MCF 10A (cell line): ENCODE measurements at places on chromosomes 12 and 14.

- no peak for DNase-seq
These were observed 42.2 kb downstream of the PLXNC1 start for GRCh38 chr12:94190623-94191022.

GRCh38 chr12:47591361-47591791 is 114.5 kb downstream of the RPAP3 start:
- no peak for DNase-seq

GRCh38 chr14:94598816-94599655 is 13.2 kb upstream of the SERPINA3 start:
- DNase-seq = peak; percentile 99

GRCh38 chr14:64912261-64912660 is 2.0 kb upstream of the CHURC1 start:
- no peak for DNase-seq

GRCh38 chr12:84706374-84706773 is 206.2 kb downstream of the SLC6A15 start:
- DNase-seq = no peak

DNA sequence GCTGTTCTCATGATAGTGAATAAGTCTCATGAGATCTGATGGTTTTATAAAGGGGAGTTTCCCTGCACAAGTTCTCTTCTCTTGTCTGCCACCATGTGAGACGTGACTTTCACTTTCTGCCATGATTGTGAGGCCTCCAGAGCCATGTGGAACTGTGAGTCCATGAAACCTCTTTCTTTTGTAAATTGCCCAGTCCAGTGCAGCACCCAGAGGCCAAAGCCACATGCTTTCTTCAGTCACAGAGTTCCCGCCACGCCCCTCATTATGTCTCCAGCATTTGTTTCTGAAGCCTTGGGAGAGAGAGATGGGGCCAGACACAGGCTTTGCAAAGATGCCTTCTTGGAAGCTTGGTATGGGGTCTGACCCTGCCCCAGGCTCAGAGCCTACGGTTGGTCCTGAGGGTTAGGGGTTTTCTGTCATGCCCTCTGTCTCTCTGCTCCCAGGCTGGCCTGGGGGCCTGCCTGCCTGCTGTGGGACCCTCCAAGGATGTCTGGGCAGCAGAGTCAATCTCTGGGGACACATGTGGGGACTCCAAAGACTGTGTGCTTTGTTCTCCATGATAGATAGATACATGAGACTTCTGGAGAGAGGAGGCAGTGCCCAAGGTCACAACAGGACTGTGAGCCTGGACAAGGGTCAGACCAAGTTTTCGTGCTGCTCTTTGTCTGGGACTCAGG is 114.1 kb upstream of the PRMT8 start:
- no peak for DNase-seq

GRCh38 chr12:132345126-132345525 is 15.7 kb upstream of the GALNT9 start:
- DNase-seq = no peak

DNA sequence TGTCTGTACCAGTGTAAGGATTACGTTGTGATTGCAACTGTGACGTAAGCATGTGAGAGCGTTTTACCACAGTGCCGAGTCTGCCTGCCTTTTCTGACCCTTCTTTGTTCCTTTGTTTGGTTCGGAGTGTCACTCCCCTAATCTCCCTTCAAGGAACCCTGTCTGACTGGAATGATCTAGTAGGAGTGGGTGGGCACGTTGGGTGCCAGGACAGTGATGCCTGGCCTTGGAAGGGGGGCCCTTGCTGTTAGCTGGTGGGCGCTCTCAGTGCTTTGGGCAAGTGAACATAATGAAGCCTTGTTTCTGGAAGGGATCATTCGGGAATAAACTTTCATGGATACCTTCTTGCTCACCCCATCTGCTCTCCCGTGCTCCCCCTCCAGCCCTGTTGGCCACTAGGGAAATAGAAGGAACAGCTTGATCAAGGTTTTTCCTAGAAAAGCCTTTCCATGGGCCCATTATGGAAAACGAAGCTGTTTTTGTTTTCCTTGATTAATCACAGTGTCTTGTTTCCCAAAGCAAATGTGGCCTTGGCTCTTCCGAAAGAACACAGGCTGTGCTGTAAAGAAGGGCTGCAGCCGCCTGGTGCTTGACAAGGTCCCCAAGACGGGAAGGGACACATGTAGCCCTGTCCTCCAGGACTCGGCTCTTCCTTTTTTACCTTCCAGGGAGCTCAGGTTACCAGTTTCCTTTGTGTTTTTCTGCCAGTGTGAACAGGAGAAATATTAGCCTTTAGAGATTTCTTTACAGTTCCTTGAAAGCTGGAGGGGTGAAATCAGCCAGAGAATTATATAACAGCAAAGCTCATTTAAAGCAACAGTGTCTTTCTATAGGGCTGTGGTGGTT is 215.5 kb downstream of the CRADD start:
- no peak for DNase-seq

- no peak for DNase-seq
These were observed 17.3 kb downstream of the KITLG start for GRCh38 chr12:88562846-88563582.

DNA sequence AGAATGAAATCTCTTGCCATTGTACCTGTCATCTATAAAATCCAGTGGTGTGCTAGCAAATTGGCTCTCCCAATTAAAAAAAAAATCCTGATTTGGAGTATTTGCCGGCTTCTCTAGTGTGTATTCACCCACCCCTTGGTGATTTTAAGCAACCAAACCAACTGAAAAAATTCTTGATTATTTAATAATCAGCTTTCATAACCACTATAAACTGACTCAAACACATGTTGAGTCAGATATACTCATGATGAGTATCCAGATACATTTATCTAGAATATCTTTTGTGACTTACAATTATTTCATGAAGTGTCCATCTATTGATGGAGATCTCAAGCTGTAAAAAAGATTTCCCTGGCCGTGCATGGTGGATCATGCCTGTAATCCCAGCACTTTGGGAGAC is 205.4 kb downstream of the RASSF9 start:
- no peak for DNase-seq

- no peak for DNase-seq
These were observed 120.2 kb upstream of the DNM1L start for GRCh38 chr12:32558903-32559302.

- DNase-seq = peak; percentile 59
These were observed 7.0 kb downstream of the PYGL start for GRCh38 chr14:50937325-50937724.

- DNase-seq = peak; percentile 61
These were observed 15.1 kb downstream of the AVIL start for GRCh38 chr12:57803319-57803893.

- peak; percentile 27 for DNase-seq
These were observed 186.5 kb upstream of the LHX5 start for GRCh38 chr12:113658006-113658655.

DNA sequence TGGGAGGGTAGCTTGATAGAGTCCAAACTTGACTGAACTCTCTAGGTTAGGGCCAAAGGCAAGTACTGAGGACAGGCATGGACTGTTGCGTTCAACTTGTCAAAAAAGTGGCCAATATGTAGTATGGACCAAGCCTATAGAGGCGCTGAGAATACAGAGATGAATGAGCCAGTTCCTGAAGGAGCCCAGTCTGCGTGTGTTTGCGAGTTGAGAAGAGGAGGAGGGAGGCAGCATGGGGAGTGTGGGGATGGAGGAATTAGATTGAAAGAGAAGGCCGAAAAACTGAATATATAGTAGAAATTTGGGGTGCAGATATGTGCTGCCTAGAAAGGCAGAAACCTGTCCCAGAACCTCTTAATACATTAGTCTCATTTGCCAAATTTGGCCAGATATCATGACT is 412.4 kb downstream of the PCNX1 start:
- no peak for DNase-seq

DNA sequence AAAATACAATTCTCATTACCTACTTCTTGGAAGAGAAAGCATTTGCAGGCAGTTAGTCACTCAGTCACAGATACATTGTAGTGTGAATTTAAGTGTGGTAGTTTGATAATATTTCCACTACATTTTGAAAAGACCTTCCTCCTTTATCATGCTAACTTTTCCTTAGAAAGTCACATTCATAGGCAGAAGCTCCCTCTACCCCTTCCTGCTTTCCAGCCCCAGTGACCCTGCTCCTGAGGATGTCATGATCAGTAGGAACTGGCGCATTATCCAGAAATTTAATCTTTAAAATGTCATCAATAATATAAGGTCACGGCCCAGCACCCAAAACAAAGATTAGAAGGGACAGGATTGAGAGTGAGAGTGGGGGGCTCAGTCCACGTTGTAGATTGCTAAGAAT is 707.4 kb upstream of the STXBP6 start:
- no peak for DNase-seq

GRCh38 chr12:92971859-92972524 is 42.9 kb upstream of the EEA1 start:
- DNase-seq = peak; percentile 71

- peak; percentile 64 for DNase-seq
These were observed at the start of gene TEX22 for GRCh38 chr14:105398044-105398725. Gene TEX22, plus strand, starts transcription at chr14:105398538. Its CDS starts 803 bp downstream, at chr14:105399341.

DNA sequence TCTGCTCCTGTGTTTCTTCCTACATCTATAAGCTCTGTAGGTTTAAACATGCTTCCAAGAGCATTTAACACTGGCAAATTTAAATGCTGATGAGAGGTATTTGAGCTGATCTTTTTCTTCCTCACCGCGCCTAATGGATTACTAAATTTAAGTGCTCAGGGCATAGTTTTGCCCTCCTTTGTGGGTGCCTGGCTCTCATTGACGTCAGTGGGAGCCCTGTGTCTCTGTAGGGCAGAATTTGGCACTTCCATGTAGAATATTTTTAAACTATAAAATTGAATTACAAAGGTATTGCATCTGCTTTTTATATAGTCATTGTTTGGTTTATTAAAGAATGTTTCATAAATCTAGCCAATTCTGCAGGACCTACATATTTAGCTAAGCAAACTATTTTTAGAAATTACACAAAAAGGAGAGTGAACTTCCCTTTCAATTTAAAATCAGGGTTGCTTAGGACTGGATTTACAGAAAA is 444.8 kb downstream of the AEBP2 start:
- no peak for DNase-seq

DNA sequence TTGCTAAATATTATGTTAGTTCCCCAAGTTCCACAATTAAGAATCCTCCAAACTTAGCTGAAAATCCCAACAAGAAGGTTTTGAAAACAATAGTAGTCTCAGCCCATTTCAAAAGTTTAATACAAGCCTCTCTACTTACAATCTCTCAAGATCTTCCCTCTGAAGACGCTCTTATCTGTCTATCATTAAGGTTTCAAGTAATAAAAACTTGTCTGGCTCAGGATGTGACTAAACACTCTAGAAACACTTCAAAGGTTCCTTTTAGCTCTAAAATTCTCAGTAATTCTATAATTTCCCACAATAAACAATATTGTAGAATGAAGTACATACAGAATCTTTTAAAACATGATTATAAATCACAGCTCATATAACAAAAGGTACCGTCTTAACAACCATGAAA is 16.3 kb downstream of the YAF2 start:
- no peak for DNase-seq

DNA sequence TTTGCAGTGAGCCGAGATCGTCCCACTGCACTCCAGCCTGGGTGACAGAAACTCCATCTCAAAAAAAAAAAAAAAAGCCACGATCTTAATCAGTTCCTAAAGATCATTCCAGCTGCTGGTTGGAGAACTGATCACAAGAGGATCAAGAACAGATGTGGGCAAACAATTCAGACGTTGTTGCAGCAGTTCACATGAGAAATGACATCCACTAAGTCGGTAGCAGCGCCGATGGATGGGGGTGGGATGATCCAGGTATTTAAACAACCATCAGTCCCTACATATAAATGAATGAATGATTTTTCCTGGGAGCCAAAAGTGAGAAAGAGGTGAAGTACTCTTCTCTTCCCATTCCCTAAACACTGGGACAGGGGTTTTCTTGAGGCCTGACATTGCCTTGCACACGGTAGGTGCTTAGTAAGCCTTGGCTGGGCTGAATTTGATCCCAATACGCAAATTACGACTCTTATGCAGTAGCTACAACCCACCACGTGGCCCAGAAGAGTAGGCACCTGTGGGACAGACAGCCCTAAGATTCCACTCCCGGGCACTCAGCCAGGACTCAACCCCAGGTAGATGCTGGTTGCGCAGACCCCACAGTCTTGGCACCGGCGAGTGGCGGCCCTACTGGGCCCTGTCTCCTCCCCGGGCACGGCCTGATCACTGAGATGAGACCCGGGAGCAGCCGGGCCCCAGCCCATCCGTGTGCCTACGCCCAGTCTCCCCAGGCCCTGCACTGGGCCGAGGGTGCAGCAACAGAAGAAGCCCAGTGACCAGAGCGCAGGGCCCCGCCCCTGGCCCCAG is 565 bp downstream of the SPRYD3 start:
- peak; percentile 54 for DNase-seq

DNA sequence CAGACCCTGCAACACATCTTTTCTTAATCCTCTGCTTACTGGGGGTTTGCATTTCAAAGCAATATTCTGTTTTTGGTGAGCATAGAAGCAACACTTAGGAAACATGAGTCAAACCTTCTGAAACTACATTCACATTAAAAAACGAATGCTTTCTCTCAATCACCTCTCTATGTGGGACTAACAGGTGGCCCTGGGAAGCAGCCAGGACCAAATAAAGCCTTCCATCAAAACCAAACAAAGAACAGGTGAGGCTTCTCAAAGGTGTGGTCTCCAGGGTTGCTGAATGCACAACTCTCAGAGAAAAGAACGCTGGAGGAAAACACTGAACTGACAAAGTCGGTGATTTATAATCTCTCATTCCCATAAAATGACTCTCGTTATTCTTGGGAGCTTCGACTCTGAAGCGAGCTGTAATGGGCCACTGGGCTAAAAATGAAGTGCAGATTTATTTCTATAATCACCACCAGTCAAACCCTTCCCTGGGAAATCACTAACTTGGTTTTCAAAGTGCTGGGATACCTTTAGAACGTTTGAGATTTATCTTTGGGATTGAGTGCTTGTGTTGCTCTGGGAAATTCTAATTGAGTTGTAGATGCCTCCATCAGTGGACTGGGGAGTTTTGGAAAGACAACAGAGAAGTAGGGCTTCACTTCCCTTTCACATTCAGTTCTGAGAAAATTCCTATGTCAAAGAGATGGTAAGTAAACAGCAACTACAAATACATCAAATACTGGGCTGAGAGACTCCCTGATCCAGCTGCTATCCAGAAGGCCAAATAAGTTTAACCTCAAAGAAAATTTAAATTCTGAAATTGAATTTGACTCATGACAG is 262.0 kb upstream of the TMPO start:
- DNase-seq = no peak

- DNase-seq = no peak
These were observed 9.1 kb upstream of the FAM222A start for GRCh38 chr12:109704371-109705098.

DNA sequence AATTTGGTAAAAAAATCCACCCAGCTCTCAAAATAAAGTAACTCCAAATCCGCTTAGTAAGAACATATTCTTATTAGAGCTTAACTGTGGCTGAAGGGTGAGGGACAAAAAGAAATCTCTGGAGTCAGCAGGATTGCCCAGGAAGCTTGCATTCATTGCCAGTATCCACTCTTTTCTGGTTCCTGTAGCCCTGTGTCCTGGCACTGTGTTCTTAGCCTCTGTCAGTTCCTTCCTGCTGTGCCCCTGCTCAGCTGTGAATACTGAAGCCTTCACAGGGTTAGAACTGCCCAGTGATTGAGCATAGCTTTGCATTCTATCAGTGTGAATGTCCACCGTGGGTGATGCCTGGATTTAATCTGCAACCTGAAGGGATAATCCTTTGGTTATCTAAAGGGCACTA is 266.9 kb upstream of the PELI2 start:
- no peak for DNase-seq

GRCh38 chr12:82645414-82645813 is 41.3 kb upstream of the TMTC2 start:
- DNase-seq = no peak

GRCh38 chr12:120118321-120119061 is 1.9 kb upstream of the RAB35 start:
- peak; percentile 60 for DNase-seq

GRCh38 chr14:73189651-73190050 is 47.7 kb upstream of the PAPLN start:
- no peak for DNase-seq

GRCh38 chr14:66482873-66483272 is 3.3 kb upstream of the CCDC196 start:
- no peak for DNase-seq
